Activated CD4-positive, alpha-beta memory T cell treated with anti-CD3 and anti-CD28 coated beads for 36 hours (primary cell): ENCODE measurements at places on chromosomes 6 and 20.

- DNase-seq = no peak
Observed at GRCh38 chr6:21437581-21437980, 156.0 kb upstream of the SOX4 start.

GRCh38 chr20:51712501-51713212, 55.5 kb downstream of the ATP9A start:
- no peak for DNase-seq

DNA sequence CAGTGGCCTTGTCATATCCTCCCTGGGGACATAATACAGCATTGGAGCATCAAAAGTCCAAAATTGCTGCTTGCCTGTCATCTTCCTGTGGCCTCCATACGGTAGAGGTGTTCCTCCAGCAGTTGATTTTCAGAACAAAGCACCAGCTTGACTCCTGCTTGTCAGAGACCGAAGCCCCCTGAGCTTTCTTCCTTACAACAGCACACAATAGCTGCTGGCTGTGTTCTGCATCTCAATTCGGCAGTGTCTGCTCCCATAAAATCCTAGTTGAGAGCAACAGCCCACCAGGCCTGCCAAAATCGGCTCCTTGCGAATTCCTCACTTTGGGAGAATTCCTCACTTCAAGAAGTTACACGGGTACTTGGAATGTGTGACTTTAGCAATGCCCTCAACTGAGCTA, 372.9 kb downstream of the SAMD5 start:
- DNase-seq = no peak

GRCh38 chr6:127792616-127793015, 108.2 kb downstream of the THEMIS start:
- no peak for DNase-seq

- DNase-seq = no peak
Observed at GRCh38 chr6:13526357-13526726, 38.9 kb upstream of the GFOD1 start.

DNA sequence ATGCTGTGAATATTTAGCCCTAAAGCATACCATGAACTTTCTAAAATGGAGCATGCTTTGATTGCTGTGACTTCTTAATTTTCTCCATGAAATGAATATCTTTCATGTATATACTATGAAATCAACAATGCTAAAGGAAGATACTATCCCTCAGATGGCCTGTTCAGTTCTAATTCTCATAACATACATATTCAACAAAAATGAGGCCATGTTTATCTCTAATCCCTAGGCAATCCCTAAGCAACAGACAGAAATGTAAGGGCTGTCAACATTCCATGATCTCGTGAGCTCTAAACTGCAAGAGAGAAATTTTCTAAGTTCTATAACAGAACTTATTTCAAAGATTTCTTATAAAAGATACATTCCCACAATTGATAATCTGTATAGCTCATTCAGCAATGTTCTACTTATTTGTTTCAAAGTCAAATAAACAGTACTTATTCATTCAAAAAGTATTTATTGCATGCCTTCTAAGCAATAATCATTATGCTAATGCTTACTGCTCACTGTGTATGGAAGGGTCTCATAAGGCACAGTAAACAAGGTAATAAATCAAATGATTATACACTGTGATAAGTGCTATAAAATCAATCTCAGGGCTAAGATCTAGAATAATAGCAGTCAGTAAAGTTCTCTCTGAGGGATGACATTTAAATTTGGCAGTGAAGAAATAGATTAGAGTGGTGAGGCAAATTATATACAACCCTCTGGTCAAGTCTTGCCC, 492.9 kb downstream of the PHF3 start:
- DNase-seq = no peak

DNA sequence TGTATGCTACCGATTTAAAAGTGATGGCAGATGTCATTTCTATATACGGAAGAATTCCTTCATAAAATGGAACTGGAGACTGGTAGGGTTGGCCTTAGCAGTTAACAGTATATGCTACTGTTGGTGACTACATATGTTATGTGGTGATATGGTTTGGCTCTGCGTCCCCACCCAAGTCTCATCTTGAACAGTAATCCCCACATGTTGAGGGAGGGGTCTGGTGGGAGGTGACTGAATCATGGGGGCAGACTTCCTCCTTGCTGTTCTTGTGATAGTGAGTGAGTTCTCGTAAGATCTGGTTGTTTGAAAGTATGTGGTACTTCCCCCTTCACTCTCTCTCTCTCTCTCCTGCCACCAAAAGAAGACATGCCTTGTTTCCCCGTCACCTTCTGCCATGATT, 29.6 kb downstream of the RGS17 start:
- DNase-seq = no peak

- DNase-seq = no peak
Observed at GRCh38 chr20:227439-228105, 514 bp downstream of the DEFB129 start.

DNA sequence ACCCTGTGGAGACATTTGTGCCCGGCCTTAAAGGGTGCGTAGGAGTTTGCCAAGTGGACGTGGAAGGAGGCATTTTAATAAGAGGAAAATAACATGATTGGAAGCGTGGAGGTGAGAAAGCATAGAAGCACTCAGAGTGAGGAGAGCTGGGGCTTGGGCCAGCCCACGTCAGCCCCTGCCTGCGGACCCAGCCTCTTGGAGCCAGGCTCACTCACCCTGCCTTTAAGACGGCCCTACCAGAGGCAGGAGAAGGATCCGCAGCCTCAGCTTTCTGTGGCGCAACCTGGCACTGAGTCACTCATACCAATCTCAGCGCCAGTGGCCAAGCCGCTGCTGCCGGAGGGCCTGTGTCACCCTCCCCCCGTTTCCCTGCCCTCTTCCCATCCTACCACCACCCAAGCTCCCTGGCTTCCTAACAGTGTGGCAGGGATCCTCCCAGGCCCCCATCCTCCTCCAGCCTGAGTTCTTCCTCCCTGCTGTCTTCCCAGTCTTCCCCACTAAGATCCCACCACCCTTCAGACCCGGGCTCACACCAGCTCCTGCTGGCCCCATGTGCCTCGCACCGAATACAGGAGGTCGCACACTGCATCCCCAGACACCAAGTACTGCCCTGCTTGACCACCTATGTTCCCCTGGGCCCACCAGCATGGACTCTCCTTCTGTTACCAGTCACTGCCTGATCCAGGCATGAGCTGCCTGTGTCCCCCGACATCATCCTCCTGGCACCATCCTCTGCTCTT, 285.2 kb downstream of the UST start:
- peak; percentile 84 for DNase-seq

GRCh38 chr6:34125939-34126338, 19.9 kb downstream of the GRM4 start:
- no peak for DNase-seq

DNA sequence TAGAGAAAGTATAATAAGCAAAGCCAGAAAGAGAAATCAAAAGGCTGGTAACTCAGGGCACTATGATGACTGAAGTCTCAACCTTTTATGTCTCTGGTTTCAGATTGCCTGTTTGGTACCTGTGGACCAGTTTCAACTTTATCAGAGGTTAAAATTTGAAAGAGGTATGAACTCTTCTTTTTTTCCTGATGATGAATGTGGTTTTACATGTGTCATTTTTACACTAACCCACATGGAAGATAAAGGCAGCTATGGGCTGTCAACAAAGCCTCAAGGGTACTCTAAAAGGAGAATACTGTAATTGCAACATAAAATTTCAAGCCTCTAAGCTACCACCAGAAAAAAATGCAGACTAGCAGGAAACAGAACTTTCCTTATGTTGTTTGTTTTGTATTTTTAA, 52.4 kb downstream of the RNF144B start:
- DNase-seq = no peak

DNA sequence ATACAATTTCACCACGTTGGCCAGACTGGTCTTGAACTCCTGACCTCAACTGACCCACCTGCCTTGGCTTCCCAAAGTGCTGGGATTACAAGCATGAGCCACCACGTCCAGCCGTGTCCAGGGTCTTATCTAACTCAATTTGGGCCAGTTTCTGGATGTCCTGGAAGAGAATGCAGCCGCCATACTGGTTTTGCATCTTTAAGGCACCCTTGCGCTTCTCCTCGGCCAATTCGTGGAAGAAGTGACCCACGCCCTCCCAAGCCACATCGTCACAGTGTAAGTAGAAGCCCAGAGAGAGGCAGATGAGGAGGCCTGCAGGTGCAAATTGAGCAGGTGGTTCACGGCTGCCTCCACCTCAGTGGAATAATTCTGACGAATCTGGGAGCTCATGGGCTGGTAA, 3.7 kb upstream of the ZNF335 start:
- DNase-seq = no peak

GRCh38 chr6:169639653-169640278, 62.1 kb downstream of the WDR27 start:
- DNase-seq = no peak

DNA sequence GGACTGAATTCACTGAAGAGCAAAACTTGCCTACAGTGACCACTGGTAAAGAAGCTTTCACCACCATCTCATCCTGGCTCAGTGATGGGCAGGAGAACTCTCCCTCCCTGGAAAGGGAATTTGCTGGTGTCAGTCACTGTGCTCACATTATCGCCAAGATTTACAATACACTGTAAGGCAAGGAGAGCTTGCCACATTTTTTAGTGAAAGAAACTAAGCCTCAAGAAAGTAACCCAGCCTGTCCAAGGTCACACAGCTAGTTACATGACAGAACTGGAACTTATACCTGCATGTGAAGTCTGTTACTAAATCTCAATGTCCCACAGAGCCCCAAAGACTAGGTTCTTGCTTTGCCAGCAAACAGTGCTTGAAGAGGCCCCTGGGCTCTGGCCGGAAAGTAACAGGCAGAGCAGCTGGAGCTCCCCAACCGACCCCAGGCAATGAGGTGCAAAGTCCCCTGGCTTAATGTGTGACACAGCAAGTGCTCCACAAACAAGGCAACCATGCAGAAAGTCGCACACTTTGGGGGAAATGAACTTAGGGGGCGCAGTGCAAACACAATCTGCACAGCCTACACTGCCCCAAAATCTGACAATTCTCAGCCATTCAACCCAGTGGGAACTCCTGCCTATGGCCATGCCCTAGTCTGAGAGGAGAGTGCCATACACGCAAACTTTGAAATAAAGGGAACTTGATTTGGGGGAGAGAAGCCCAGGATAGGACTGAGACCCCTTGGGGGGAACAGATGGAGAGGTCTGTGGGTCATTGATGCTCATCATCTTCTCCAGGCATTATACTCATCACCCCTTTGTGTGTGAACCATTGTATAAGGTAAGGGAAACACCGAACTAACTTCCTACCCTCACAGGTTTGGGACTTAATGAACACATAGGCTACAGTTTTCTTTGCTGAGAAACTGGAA, 1.9 kb downstream of the BCL2L1 start:
- peak; percentile 42 for DNase-seq

GRCh38 chr6:110419028-110419739, 3.8 kb upstream of the DDO start:
- DNase-seq = no peak

DNA sequence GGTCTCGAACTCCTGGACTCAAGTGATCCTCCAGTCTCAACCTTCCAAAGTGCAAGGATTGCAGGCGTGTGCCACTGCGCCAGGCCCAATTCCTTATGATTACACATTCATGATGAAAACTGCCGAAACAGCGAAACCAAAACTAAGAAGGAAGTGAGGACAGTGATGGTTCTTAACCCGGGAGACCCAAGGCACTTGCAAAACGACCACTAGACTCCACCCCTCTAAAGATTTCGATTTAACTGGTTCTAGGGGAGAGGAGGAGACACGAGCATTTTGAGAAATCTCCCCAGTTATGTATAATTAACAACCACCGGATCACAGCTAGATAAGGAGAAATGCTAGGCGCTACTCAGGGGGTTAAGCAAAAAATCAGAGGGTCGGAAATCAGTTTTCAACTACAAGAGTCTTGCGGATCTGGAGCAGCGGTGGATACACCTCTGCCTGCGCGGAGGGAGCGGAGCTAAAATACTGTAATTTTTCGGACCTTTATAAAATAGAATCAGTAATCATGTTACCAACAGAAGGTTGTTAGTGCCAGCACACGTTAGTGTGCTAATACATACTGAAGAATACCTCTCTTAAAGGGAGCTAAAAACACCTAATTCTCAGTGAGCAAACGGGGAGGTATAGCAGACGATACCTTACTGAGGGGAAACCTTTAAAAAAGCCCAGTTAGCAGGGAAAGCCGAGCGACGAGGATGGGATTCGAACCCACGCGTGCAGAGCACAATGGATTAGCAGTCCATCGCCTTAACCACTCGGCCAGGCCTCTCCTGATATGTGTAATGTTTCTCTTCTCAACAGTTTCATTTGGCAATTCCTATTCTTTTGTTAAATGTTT, 60.0 kb upstream of the BTN3A2 start:
- DNase-seq = peak; percentile 76

DNA sequence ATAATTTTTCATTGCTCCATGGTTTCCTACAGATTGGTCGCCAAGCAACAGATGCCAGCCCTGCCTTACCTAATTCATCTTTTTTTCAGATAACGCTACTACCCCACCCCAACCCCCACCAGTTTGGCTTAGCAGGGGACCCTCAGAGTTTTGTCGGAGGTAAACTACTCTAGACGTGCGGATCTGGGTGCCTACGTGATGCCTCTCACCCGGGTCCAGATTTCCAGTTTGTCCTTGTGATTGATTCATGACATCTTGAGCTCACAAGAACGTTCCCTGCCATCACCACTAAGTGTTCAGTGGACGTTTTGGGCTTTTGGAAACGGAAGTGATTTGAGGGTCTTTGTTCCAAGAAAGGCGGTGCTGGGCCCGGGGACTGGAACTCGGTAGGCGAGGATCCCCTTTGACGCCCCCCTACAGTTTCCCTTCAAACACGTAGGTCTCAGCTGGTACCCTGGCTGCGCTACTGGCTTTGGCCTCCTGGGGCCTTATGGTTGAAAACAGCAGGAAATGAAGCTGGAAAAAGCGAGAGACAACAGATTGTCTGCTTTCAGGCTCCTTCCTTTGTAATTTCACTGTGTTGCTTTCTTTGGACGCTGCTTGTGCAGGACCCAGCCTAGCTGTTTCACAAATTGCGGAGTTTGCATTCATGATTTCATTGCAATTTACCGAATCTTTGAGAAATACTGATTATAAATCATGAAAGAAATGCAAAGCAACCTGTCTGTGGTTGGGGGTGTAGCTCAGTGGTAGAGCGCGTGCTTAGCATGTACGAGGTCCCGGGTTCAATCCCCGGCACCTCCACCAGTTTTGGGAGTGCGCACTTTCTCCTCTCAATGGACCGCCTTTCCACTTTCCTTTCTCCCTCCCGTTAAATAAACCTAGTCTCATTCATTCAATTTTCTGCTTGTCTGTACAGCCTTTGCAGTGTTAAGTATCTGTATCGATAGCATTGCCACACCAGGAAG, 81.0 kb downstream of the GPX5 start:
- peak; percentile 55 for DNase-seq

DNA sequence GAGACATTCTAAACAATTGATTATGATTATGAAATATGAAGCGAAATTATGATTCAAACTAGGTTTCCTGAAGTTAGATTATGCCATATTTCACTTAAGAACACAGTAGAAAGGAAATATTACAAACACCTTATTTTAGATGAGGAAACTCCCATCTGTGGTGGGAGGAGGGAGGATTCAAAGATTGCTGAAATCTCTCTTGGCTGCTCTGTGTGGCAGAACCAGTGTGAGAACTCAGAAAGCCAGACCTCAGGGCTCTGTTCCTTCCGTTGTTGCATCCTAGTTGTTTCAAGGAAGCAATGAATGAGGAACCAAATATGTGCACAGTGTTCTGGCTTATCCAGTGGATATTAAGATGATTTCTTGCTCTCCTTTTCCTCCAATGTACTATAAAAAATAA, 2.1 kb downstream of the TAAR5 start:
- no peak for DNase-seq

- no peak for DNase-seq
Observed at GRCh38 chr6:5466281-5467136, 205.2 kb downstream of the FARS2 start.

GRCh38 chr20:45055056-45055455, 45.9 kb downstream of the KCNS1 start:
- no peak for DNase-seq
